Umbilical cord (tissue), 2 donors: ENCODE measurements at places on chromosomes 6 and 20. TPM values are rescaled to one million over a fixed set of nuclear protein-coding genes. Genes with fewer than 3 reads are reported as not detected.

Gene CGA
- total RNA-seq = 8.2 TPM

Gene PLCB1
- total RNA-seq = 49.1 TPM

Gene PLA2G7
- 0.48 TPM for total RNA-seq

- DNase-seq = peak; percentile 66
These were observed 57.8 kb downstream of the CARMIL1 start for GRCh38 chr6:25336996-25337395.

DNA sequence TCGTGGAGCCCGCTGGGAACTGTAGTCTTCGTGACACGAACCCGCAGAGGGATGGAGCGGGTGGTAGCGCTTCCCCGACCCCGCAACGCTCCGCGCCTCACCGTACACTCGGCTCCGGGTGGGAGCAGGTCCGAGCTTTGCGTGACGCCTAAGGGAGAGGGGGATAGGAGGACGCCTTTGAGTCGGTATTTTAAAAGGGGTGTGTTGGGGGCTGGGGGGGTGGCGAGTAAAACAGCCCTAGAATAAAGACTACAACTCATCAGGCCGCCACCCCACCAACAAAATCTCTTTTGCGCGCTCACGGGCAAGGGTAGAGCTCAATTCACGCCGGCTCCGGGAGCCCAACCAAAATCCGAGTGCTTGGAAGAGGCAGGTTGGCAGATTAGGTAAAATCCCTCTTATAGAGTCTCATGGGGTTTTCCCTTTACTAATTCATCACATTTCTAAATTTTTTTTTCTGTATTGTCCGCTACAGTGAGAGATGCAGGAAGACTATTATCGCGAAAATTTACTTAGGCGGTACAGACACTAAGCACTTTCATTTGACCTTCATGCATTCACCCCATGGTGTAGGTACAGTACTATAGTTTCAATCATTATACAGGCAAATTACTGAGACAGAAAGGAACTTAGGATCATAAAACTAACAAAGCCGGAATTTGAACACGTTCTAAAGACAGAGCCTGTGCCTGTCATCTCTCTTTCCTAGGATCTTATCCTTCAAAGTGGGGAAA lies 706 bp upstream of the SNX14 start:
- no peak for DNase-seq

DNA sequence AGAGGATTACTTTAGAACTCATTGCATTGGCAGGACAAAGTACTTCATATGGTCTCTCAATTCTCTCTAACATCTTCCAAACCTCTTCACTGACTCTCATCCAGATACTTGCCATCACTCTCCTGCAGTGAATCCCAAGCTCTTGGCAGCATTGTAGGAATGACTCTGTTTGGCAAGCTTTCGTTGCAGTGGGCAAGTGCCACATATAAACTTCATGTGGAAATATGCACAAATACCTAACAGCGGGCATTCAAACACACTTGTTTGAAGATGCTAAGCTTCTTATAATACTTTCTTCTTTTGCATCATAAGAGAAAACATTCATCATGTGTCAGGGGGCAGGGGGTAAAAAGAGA lies 86.2 kb upstream of the F13A1 start:
- no peak for DNase-seq

GRCh38 chr20:19815553-19815991 lies 57.5 kb downstream of the RIN2 start:
- DNase-seq = peak; percentile 69

GRCh38 chr20:3716195-3716834 lies 3.9 kb upstream of the SIGLEC1 start:
- DNase-seq = peak; percentile 67

DNA sequence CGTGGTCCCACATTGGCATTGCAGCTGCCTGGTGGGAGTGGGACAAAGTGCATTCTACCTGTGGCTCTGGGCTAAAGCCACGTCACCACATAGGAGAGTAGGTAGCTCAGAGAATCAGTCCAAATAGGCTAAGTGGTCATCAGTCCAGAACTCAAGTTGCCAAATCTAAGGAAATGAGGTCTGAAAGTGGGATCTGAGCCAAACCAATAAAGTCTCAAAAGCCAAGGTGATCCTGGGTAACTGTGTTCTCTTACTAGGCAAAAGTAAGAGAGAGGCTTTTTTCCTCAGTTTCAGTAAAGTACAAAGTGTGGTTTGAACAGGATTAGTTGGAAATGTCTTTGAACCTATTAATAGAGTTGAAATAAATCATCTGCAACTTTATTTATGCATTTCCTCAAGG lies 68.6 kb upstream of the CNKSR3 start:
- DNase-seq = no peak

Gene EPPIN
- 6.3 TPM for total RNA-seq

Gene NRSN1
- 6.5 TPM for total RNA-seq

Gene FGD2
- total RNA-seq = 6.5 TPM

Gene CCN5
- 7.5 TPM for total RNA-seq

Gene RNF5
- total RNA-seq = 29.4 TPM

DNA sequence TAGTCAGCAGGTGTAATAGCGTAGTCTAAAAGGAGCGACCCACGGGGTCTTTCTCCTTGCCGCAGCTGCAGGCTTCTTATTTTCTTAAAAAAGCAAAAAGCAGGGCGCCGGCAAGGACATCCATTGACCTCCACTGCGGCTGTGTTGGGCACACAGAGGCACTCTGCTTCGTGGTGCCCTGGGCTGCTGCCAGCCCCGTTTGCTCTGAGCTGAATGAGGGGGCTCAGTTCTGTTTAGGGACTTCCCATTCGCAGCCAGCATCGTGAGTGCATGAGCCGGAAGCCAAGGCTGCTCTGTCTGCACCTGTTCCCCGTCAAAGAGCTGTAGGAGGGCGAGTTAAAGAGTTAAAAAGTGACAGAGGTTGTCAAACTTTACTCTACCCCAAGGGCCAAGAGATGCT lies 1.7 kb upstream of the SLC22A2 start:
- no peak for DNase-seq

Gene NMBR
- 0.48 TPM for total RNA-seq

Gene HRH3
- not detected for total RNA-seq

- no peak for DNase-seq
These were observed 7.3 kb upstream of the PRPH2 start for GRCh38 chr6:42729731-42730130.

Gene PTK6
- 1.2 TPM for total RNA-seq

Gene ELOVL2
- total RNA-seq = 29.4 TPM
